H9 (cell line): ENCODE measurements at places on chromosomes 11 and 22. TPM values are rescaled to one million over a fixed set of nuclear protein-coding genes. Genes with fewer than 3 reads are reported as not detected.

DNA sequence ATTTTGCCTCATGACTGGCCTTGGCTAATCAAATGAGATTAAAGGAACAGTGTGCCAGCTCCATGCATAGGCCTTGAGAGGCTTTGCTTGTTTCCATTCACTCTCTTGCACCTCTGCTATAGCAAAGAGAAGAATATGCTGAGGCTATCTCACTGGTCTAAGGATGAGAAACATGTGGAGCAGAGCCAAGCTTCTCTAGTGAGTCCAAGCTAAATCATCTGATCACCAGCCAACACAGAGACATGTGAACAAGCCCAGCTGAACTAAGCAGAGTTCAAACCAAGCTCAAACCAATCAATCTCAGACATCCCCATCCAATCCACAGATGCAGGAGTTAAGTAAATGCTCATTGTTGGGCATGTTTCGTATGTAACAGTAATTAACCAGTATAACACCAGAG, 69.4 kb upstream of the API5 start:
- 0 out of 2 replicates have a peak, but pooled peaks cover 2% of the 10 kb centered on the region for H3K36me3 ChIP-seq
- no peak for DNase-seq
- H3K4me3 ChIP-seq: no peak overlapping the region
- no peak overlapping the region for H3K27ac ChIP-seq
- no peaks in the 10 kb centered on the region for H3K4me1 ChIP-seq

DNA sequence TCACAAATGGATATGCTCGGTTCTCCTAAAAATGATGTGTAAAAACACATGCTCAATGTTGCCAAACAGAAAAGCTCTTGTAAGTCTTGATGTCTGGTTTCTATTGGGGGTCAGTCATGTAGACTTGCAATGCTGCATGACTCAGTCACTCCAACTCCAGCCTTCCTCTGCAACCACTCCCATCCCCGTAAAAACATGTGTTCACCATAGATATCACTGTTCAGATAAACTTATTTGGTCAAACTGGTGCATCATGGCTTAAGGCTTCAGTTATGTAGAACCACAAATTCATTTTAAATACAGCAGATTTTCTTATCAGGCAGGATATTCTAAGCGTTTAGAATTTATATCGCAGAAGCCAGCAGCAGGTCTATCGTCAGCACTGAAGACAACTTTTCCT, 298.4 kb upstream of the LUZP2 start:
- no peaks in the 10 kb centered on the region for H3K4me1 ChIP-seq
- no peak overlapping the region for H3K27ac ChIP-seq
- H3K4me3 ChIP-seq: no peak overlapping the region

GRCh38 chr22:28021116-28021997, 102.3 kb upstream of the PITPNB start:
- no peaks in the 10 kb centered on the region for H3K4me1 ChIP-seq
- no peaks in the 10 kb centered on the region for H3K36me3 ChIP-seq
- no peaks in the 10 kb centered on the region for H3K27me3 ChIP-seq
- no peak overlapping the region for H3K4me3 ChIP-seq

DNA sequence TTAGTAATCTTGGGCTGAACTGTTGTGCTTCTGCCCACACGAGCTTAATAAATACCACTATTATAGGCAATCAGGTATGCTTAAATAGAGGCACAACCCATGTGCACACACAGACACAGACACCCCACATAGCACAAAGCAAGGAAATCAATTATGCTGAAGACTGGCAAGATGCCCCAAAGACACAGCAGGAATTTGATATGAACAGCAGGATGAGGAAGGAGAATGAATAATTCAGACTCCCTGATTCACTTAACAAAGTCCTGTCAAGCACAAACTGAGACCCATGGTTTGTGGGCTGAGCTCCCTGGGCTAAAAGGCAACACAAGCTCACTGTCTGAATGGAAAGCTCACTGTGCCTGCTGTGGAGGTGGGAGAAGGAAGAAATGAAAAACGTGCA, 42.5 kb downstream of the RBFOX2 start:
- H3K27ac ChIP-seq: no peak overlapping the region
- H3K4me1 ChIP-seq: no peaks in the 10 kb centered on the region; the same call in 1 of the 2 replicates
- no peak for DNase-seq
- H3K4me3 ChIP-seq: no peak overlapping the region
- H3K36me3 ChIP-seq: no peaks in the 10 kb centered on the region

GRCh38 chr11:36394056-36394455, 98.0 kb downstream of the PRR5L start:
- no peak overlapping the region for H3K27ac ChIP-seq
- no peak for DNase-seq
- H3K4me3 ChIP-seq: no peak overlapping the region
- no peaks in the 10 kb centered on the region for H3K27me3 ChIP-seq

GRCh38 chr11:122796128-122796717, 42.1 kb upstream of the CRTAM start:
- H3K27ac ChIP-seq: no peak overlapping the region
- H3K27me3 ChIP-seq: no peaks in the 10 kb centered on the region
- DNase-seq: peak; percentile 77

DNA sequence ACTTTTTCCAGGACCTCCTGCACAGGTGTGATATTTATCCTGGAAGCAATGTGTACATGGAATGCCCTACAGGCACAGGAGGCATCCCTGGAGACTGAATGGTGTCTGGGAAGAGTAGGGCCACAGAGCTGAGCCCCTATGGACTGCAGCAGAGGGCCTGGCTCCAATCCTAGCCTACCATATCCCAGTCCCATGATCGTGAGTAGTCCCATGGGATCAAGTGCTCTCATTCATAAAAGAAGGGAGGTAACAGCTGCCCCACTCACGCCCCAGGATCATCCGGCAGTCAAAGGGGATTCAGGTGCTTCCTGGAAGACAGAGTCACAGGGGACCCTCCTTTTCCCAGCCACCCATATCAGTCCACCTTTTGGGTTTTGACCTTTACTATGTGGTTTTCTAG, 24.0 kb downstream of the ANKK1 start:
- no peaks in the 10 kb centered on the region for H3K4me1 ChIP-seq
- H3K27me3 ChIP-seq: no peaks in the 10 kb centered on the region
- DNase-seq: no peak
- H3K36me3 ChIP-seq: no peaks in the 10 kb centered on the region
- H3K4me3 ChIP-seq: no peak overlapping the region

DNA sequence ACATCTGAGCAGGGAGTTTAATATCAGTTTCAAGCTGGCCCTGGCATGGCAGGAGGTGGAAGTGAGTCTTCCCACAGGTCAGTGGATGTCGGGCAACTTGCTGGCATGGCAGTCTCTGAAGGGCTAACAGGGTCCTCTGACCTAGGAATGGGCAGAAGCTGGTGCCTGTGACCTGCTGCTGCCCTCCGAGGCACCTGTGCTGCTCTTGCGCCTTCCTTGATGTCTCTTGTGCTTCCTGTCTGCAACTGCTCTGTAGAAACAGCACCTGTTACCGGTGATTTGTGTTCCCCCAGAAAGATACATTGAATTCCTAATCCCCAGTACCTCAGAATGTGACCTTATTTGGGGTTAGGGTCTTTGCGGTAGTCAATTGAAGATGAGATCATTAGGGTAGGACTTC, 110.3 kb downstream of the RPS6KA4 start:
- H3K36me3 ChIP-seq: no peaks in the 10 kb centered on the region
- DNase-seq: no peak

- no peaks in the 10 kb centered on the region for H3K4me1 ChIP-seq
- no peak for DNase-seq
- no peaks in the 10 kb centered on the region for H3K27me3 ChIP-seq
These were observed 98.1 kb upstream of the GUCY1A2 start for GRCh38 chr11:107116358-107116757.

The ACTN3 gene
- total RNA-seq: 45.7 TPM in 2 replicates

The CRYBA4 gene
- 0.37 and 0.52 TPM in 2 replicates for total RNA-seq

The NPTXR gene
- 7.8 and 8.1 TPM in 2 replicates for total RNA-seq

The HIC2 gene
- 22.8 and 24.9 TPM in 2 replicates for total RNA-seq

The UCP3 gene
- total RNA-seq: 0.77 and 0.85 TPM in 2 replicates
